ENCODE measurements at places on chromosomes 2 and 18.
A peak's percentile ranks its signal among the peaks of the same experiment; 100 is the strongest.

GRCh38 chr2:118176601-118177000 is 88.3 kb downstream of the INSIG2 start:
- no peak for DNase-seq

GRCh38 chr2:58405341-58405740 is 164.2 kb upstream of the FANCL start:
- DNase-seq, result no peak

DNA sequence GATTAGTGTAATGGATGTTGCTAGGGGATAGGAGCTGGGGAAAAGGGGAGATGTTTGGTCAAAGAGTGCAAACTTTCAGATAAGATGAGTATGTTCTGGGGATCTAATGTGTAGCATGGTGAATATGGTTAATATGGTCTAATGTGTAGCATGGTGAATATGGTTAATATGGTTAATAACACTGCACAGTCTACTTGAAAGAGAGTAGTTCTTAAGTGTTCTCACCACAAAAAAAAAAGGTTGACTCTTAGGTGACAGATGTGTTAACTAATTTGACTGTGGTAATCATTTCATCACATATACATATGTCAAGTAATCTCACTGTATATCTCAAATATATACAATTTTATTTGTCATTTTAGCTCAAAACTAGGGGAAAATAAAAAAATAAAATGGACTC is 121.3 kb upstream of the CD226 start:
- DNase-seq, result no peak

GRCh38 chr2:149991576-149991975 is 404.0 kb upstream of the MMADHC start:
- DNase-seq, result no peak

DNA sequence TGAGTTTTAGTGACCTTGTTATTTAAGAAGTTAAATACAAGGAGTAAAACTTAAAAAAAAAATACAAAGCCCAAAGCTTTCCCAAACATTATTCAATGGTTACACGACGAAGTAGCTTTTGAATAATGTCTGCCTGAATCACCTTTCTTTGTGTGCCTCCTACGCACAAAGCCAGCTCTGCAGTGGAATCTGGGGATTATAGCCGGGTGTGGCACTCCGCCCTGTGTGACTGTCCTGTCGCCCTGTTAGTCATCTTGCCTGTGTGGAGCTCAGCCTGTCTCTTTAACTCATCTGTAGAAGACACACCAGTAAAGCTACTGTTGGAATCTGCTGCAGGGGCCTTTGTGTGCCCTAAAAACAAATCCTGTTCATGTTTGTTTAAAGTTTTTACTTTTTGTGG is 79.4 kb upstream of the TCF7L1 start:
- DNase-seq, result peak; percentile 1

- DNase-seq, result peak; percentile 56
Measured at GRCh38 chr2:11872247-11872947, 126.0 kb downstream of the LPIN1 start.

- DNase-seq, result no peak
Measured at GRCh38 chr2:176285321-176285720, 16.1 kb downstream of the MTX2 start.

- DNase-seq, result no peak
Measured at GRCh38 chr2:128341621-128342020, 23.0 kb upstream of the HS6ST1 start.

Data from CD4-positive, alpha-beta T cell (primary cell).